ENCODE measurements at places on chromosomes 12 and 14.

DNA sequence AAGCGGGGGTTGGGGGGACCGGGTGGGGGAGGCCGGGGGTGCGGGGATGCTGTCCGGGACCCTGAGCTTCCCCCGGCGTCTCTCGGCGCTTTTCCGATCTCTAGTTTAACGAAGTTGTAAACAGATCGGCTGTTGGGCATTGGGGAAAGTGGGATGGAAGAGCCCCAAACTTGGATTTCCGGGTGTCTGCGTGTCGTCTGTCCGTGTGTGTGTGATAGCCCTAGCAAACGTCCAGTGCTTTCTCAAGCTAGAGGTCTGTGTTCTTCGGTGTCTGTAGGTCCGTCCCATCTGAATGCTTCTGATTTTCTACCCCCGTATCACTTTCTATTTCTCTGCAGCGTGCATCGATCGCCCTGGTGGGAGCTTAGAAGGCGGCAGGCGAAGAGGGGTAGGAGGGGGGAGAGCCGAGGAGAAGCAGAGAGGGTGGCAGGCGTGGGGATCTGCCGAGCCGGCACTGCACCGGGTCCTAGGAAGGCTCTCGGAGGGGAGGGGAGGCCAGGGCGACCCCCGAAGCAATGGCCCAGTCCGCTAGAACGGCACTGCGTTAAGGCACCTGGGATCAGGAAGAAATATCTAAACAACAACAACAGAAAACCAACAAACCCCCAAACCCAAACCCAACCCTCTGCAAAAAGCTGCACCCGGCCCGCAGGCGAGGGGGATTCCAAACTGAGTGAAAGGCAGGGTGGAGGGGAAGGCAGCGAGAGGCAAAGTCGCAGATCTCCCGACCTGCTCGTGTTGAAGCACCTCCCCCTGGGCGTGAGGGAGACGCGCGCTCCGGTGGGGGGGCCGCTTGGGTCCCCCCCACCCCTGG is 1.0 kb downstream of the KCNA1 start:
- DNase-seq, result no peak

DNA sequence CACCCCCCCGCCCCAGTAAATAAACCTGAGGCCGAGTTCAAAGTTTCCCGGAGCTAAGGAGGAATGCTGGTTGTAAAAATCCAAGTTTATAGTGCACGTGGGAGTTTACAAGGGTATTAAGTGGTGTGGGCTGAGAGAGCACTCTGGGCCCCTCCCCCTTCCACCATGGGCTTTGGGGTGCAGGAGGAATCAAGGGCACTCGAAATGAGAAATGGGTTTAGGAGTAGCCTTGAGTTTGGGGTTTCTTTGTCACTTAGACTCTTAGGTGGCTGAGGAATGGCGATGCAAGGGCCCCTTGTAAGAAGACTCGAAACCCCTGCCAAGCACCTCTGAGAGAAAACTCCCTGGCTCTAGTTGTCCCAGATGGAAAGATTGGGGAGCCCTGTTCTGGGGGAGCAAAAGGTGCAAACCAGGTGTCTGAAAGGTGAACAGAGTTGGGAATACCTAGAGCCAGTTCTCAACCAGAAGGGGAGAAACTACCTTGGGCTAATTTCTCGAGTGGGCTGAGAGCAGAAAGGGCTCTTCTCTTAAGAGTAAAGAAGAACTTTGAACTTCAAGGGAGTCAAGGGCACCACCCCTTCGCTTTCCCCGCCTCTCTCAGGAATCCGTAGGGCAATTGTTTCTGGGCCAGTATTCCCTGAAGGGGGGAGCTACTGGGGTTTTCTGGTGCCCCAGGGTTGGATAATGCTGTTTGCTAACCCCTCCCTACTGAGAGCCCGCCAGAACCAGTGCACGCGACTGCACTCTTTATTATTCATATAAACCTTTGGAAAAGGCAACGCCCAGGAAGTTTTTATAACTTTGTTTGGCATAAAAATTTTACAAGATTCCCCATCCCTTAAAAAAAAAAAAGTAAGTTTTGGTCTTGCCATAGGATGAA is 4.0 kb upstream of the HOTAIR start:
- no peak for DNase-seq

GRCh38 chr12:726281-727140 is 25.9 kb upstream of the WNK1 start:
- no peak for DNase-seq

DNA sequence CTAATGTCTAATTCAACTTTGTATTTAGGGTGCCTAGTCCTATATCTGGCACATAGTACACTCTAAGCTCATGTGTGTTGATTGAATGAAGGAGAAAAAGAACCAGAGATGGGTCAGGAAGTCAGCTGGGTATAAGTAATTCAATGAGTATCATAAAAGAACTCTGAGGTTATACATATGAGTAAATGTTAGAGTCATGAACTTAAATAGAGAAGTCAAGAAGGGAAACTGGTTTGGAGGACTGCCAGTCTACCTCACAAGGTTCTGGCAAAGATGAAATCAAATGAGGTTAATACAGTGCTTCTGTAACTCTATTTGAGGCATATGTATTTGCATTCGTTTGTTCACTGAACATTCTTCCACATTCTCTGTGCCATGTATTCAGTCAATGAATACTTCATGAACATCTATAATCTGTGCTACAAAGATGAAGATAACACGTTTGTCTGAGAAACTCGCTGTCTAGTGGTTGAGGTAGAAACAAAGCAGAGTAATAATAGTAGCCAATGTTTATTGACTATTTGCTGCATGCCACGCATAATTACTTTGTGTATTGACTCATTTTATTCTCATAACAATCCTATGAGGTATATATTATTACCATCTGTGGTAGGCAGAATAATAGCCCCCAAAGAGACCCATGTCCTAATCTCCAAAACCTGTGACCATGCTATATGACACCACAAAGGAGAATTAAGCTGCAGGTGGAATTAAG is 88.9 kb downstream of the PTGER2 start:
- DNase-seq, result no peak

DNA sequence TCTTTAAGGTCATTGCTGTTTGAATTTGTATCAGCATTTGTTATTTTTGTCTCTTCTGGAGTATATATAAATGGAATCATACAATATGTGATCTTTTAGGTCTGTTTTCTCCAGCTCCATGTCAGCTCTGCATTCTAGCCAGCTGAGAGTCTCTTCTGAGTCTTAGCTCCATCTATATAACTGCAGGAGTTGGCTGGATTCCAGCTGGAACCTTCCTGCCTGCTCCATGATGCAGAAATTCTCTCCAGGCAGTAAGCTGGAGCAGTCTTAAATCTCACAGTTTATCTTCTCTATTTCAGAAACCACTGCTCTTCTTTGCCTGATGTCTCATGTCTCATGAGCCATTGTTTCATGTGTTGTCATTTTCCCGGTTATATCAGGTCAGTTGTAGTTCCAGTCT is 827.6 kb downstream of the NRXN3 start:
- no peak for DNase-seq

DNA sequence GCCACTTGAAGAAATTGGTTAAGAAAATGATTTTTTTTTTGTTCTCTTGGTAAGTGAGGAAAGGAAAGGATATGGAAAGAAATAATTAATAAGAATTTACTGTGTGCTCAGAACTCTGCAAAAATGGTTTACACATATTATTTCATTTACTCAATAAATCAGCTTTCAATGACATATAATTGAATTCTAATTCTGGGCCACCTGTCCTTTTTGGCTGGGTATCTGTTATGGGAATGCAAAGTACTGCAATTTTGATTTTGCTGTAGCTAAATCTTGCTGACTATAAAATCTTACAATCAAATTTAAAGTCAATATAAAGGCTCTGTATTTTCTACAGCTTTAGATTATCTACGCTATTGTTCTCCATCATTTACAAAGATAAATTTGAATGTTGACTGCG is 147.1 kb downstream of the GRIP1 start:
- no peak for DNase-seq

- no peak for DNase-seq
Measured at GRCh38 chr14:85619851-85620250, 89.9 kb downstream of the FLRT2 start.

- no peak for DNase-seq
Measured at GRCh38 chr12:68070957-68071356, 81.7 kb downstream of the IFNG-AS1 start.

GRCh38 chr14:95741038-95741490 is 27.1 kb upstream of the TCL1A start:
- no peak for DNase-seq

GRCh38 chr14:104172349-104172748 is 34.0 kb downstream of the KIF26A start:
- no peak for DNase-seq

DNA sequence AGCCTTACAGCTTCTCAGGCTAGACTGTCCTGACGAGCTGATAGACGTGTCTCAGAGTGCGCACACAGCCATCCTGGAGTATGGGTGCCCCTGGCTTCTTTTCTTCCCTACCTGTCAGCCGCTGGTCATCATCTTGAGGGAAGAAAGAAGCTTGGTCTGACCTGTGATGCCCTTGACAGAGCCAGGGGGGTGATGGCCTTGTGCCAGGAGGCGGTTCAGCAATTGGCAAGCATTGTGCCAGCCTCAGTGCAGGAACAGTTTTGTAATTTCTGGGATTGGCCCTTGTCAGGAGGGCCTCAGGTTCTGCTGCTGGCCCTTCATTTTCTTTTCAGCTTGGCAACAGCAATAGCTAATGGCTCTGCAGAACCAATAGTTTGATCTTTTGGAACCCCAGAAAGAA is 80.1 kb downstream of the ADCK1 start:
- no peak for DNase-seq

DNA sequence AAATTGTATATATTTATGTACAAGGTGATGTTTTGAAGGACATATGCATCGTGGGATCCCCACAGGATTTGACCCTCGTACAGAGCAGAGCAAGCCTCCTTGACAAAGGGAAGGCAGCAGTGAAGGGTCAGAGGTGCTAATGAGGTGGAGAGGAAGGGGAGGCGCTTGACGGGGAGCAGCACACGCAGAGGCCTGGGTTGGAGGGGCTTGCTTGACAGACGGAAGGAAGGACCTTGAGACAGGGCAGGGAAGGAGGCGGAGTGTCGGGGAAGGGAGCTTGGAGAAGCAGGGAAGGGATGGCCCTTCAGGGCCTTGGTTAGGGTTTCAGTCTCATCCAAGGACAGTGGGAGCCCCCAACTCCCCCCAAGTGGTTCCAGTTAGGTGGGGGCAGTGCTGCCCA is 52.6 kb downstream of the ZNF664 start:
- no peak for DNase-seq

- peak; percentile 53 for DNase-seq
Measured at GRCh38 chr14:75522224-75522982, at the start of gene BATF. Gene BATF, plus strand, starts transcription at chr14:75522469. Its CDS starts 214 bp downstream, at chr14:75522683.

- no peak for DNase-seq
Measured at GRCh38 chr14:23861666-23862065, 91.9 kb upstream of the DHRS4 start.

DNA sequence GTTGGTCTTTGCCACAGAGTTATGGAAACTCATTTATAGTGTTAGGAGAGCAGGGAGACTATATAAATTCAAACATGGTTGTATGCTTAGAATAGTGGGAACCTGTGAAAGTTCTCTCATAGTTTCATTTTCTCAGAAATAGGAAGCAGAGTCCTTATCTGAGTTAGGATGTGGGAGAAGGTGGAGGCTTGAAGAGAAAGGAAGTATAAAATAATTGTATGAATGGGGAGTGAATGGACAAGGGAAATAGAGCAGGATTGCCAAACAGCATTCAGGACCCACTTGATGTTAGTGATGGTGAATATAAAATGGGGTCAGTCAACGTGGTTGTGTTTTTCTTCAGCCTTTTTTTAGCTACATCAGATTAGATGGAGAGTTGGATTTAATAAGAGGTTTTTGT is 34.0 kb upstream of the TPH2 start:
- DNase-seq, result no peak

DNA sequence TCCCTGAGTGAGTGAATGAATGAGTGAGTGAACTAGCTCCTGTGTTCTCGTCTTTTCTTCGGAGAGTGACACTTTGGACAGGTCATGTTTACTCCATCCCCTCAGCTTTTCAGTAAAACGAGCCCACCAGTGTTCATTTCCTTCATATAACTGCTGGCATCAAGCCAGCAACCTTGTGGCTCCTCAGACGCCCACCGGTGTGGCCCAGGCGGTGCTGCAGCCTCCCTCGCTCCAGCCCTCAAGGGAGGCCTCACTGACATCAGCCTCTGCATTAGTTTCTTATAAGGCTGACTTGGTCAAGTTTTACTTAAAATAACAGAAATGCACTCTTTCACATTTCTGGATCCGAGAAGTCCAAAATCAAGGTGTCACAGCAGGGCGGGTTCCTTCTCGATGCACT is 188.0 kb downstream of the ZFP36L1 start:
- no peak for DNase-seq

- DNase-seq, result no peak
Measured at GRCh38 chr12:45582536-45582935, 147.0 kb upstream of the ARID2 start.

- no peak for DNase-seq
Measured at GRCh38 chr12:121980191-121980891, 41.3 kb upstream of the BCL7A start.

- no peak for DNase-seq
Measured at GRCh38 chr12:21849878-21850277, 75.4 kb upstream of the KCNJ8 start.

DNA sequence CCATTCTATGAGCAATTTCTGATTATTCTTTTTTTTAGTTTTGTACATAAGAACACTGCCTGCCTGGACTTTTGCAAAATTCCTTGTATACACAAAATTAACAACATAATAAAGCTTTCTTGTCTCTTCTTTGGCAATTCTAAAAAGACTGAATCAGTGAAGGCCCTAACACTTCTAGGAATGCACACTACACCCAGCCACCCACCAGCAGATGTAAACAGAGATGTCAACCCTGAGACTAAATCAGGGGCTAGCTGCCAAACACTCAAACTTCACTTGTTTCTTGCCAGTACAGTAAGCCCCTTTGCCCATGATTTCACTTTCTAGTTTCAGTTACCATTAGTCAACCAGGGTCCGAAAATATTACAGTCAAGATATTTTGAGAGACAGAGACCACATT is 15.5 kb downstream of the DCAF5 start:
- no peak for DNase-seq

DNA sequence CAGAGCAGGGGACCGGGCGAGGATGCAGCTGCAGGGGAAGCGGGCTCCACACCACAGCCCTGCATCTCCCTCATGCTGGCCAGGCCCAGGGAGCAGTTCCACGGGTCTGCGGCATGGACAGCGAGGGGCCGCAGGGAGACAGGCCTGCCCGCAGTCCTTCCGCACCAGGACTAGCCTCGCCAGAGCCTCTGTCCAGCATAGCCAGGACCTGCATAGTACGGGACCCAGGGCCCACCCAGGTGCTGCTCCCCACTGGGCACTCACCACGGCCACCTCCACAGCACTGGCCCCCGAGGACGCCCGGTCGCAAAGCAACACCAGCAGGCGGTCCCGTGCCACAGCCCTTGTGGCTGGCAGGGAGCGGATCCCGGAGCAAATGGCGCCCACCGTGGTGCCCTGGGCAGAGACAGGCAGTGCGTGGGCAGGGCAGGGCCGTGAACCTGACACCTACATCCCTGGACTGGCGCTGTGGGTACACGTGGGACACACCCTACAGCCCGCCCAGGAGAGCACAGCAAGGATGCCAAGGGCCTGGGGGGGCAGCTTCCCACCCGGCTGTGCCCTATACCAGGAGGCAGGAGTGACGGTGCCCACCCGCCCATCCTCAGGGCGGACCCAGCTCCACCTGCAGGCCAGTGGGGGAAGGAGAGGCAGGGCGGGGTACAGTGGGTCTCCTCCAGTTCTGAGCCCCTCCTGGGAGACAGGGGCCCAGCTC is 23.8 kb downstream of the JAG2 start:
- DNase-seq, result no peak

- DNase-seq, result peak; percentile 13
Measured at GRCh38 chr12:57632073-57632957, 686 bp downstream of the B4GALNT1 start.

All from central memory CD8-positive, alpha-beta T cell (primary cell).